ENCODE measurements at places on chromosomes 2 and 18. TPM values are rescaled to one million over a fixed set of nuclear protein-coding genes. Genes with fewer than 3 reads are reported as not detected.

Gene SALL3
- not detected for total RNA-seq

Gene C2orf81
- total RNA-seq: 1.4 TPM

Gene RNF152
- 9.4 TPM for total RNA-seq

Gene ALPI
- not detected for total RNA-seq

DNA sequence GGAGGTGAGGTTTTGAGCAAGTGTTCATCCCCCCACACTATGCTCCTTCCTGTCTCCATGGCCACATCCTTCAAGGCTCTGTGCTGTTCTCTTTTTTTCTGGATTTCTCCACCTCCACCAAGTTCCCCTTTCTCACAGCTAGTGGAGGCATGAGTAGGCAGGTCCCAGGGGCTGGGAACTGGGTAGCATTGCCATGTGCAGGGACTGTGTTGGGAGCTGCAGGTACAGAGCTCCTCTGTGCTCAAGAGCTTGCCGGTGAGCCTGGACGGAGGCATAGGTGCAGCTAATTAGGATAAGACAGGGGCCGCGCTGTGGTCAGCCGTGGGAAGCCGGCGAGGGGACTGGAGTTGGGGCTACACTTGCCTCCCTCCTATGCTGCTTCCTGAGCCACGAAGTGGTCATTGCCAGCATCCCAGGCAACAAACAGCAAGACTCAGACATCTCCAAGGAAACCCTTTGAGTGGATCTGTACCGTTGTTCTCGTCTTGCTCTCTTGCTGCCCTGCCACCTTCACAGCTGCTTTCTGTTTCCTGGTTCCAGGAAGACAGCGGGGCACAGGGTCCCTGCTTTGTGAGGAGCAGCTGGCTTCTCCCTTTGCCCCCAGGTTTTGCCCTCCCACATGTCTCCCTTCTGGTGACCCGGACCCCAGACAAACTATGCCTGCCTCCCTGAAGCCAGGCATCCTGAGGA lies 36.9 kb downstream of the ATOH8 start:
- no peak for ATAC-seq

DNA sequence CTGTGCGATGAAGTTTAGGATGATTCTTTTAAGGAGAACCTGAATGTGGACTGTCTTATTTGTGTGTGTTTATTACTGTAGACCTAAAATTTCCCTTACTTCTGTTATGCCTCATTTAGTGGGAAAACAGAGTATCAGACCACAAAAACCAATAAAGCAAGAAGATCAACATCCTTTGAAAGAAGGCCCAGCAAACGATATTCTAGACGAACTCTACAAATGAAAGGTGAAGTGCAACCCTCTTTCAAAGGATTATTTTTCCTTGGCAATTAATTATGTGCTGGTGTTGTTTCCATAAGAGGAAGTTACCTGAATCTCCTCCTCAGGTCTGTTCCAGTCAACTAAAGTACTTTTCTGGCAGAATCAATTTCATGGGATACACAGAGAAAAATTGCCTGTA lies 78.6 kb downstream of the EPB41L5 start:
- ATAC-seq: no peak

GRCh38 chr18:76102626-76103025 lies 392.4 kb downstream of the ZNF516 start:
- ATAC-seq: no peak

DNA sequence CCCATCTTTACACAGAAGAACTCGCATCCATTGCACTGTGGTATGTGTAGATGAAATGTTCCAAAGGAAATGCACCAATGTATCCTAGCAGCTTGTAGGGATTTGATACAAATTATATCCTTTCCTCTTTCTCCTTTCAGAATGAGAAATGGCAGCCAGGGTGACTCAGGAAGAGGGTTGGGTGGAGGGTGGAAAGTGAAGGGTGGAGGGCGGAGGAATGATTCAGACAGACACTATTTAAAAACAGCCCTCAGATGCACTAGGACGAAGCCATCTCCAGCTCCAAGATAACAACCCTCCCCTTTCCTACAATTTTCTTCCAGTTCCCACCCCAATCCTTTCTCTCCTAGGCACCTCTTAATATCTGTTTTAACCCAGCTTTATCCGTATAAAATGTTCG lies 96.2 kb upstream of the STK39 start:
- no peak for ATAC-seq

GRCh38 chr2:190023860-190024259 lies 38.7 kb downstream of the MSTN start:
- no peak for ATAC-seq

DNA sequence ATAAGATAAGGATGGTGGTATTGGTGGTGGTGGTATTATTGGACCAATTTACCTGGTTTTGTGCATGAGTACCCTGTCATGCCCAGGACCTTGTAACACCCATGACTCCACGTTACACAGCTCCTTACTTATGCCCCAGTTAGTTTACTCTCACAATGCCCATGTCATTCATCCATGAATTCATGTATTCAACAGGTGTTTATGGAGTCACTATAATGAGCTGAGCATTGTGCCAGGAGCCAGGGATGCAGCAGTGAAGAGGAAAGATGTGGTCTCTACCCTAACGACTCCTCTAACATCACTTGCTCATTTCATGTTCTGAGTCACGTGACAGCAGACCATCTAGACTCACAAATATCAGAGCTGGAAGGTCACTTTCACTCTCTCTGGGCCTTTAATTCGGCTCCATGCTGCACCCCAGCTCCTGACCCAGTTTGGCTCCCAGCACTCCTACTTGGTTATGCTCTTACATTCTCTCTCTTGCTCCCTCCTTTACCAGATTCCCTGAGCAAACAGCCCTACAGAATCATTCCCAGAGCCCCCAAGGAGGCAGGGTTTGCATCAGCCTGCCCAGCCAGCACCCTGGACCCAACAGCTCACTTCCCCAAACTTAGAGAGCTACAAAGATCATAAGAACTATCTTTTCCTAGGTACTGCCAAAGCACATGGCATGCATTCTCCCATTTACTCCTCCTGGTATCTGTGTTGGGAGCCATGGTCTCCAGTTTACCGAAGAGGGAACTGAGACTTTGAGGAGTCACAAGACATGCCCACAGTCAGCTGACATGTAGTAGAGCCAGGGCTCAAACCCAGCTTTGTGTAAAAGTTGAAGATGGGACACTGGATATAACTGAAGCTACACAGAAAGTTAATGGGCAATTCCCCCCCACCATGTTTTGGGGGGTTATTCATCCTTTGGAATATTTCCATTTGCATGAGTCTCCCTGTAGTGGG lies 449.9 kb downstream of the LRATD1 start:
- no peak for ATAC-seq

GRCh38 chr2:197031803-197032202 lies 105.3 kb upstream of the PGAP1 start:
- ATAC-seq: no peak

GRCh38 chr2:107414376-107414775 lies 412.3 kb upstream of the RGPD4 start:
- ATAC-seq: no peak

GRCh38 chr18:23832911-23833310 lies 143.7 kb downstream of the LAMA3 start:
- ATAC-seq: no peak

GRCh38 chr2:121197369-121198091 lies 87.5 kb downstream of the TFCP2L1 start:
- peak; percentile 76 for ATAC-seq

GRCh38 chr18:35490894-35491699 lies 6.7 kb downstream of the INO80C start:
- ATAC-seq: no peak

All from gastroesophageal sphincter (tissue), 4 donors.